Daoy (cell line): ENCODE measurements at places on chromosomes 3 and 15.

GRCh38 chr3:11755276-11755675 is 91.4 kb downstream of the TAMM41 start:
- no peak for DNase-seq

- no peak for DNase-seq
Measured at GRCh38 chr3:159146856-159147435, 345.1 kb downstream of the MFSD1 start.

DNA sequence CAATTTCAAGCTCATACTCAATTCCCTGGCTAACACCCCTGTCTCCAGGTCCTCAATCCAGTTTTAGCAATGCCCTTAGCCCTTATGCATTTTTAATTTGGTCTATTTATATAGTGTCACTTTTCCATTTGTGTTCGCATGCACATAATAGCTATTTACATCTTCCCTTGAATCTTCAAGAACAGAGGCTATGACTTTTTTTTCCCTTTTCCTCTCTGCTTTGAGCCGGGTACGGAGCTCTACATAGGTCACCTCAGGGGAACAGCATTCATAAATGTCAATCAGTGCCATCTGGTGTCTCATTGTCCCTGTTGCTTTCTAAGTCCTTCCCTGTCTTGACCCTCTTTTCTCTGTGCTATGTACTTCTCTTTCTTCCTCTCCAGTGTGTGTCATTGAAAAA is 26.5 kb upstream of the ACTC1 start:
- no peak for DNase-seq

DNA sequence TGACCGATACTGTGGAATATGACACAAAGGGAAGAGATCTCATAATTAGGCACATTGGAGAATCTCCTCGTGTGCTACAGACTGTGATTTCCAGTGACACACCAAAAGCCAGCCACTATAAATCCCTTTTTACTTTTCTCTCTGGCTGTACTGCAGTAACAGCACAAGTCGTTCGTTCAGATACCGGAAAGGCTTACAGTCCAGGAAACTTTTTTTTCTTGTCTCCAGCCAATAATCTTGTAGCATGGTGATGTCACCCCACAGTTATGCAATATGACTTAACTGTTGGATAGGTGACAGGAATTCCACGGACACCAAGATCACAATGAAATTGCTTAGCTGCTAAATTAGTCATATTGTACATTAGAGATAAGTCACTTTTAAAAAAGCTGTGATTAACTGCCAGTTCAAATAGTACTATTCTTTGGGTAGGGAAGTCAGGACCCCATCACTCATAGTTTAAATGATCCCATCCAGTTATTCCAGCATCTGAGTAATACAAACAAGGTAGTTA is 36.3 kb upstream of the TSC22D2 start:
- peak; percentile 97 for DNase-seq

- no peak for DNase-seq
Measured at GRCh38 chr3:76245073-76245472, 459.7 kb upstream of the ZNF717 start.

DNA sequence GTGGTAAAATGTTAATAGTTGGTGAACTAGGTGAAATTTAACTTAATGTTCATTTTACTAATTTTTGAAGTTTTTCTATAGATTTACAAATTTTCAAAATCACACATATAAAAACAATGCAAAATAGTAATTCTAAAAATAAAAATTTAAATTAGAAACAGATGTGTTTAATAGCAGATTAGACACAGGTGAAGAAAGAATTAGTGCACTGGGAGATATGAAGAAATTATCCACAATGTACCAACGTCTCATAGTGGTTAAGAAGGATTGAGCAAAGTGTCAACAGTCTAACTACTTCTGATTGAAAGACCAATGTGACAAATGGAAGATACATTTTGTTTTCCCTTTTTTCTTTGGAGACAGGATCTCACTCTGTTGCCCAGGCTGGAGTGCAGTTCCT is 26.5 kb downstream of the SPG11 start:
- DNase-seq, result no peak

DNA sequence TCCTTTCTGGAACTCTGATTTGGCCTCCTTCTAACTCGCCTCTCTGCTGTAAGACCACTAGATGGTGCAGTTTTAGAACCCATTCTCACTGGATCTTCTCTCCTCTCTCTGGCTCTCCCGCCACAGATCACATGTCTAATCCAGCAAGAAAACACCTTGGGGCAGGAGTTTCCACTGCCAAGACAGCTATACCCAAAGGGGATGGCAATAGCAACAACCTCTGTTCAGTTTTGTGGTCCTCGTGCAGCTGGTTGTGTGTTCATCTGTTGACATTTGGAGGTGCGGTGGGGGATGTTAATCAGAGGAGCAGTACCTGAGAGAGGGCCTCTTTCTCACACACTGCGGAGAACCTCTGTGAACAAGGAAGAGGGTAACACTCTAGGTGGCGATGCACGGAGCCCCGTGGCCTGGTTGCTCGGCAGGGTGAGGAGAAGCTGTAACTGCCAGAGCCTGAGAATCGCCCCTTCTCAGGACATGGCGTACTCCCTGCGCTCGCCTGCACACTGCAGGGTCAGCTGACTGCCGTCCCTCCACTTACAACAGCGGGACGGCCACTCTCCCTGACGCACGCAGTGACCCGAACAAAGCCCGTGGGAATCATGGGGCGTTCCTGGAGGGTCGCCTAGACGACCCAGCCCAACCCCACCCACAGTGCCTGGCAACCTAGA is at the start of gene TEX55:
TSS of gene TEX55 (plus strand) at position 666 of the 668 bp plus-strand sequence. CDS start 25 bp downstream, outside the sequence.
- DNase-seq, result peak; percentile 52

- peak; percentile 7 for DNase-seq
Measured at GRCh38 chr3:163315786-163316185, 1762.5 kb downstream of the SI start.

- DNase-seq, result no peak
Measured at GRCh38 chr3:4071481-4072184, 231.5 kb upstream of the SETMAR start.

GRCh38 chr3:96071097-96071496 is 743.3 kb upstream of the EPHA6 start:
- no peak for DNase-seq

DNA sequence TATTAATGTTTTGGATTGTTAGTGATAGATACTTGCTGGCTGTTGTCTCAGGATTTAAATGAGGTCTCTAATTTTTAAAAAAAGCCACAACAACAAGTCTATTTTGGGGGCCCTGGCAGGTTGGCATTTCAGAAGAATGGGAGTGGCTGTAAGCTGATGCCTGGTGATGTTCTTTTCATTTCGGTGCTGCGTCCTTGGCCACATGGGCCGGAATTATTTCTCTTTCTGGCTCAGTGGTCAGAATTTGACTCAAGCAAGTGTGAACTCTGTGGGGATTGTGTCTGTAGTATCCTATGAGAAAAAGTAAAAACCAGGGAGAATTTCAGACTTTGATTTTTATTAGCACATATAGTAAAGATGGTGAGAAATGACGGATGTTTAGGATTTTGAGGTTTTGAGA is 203.0 kb downstream of the AKAP13 start:
- no peak for DNase-seq

DNA sequence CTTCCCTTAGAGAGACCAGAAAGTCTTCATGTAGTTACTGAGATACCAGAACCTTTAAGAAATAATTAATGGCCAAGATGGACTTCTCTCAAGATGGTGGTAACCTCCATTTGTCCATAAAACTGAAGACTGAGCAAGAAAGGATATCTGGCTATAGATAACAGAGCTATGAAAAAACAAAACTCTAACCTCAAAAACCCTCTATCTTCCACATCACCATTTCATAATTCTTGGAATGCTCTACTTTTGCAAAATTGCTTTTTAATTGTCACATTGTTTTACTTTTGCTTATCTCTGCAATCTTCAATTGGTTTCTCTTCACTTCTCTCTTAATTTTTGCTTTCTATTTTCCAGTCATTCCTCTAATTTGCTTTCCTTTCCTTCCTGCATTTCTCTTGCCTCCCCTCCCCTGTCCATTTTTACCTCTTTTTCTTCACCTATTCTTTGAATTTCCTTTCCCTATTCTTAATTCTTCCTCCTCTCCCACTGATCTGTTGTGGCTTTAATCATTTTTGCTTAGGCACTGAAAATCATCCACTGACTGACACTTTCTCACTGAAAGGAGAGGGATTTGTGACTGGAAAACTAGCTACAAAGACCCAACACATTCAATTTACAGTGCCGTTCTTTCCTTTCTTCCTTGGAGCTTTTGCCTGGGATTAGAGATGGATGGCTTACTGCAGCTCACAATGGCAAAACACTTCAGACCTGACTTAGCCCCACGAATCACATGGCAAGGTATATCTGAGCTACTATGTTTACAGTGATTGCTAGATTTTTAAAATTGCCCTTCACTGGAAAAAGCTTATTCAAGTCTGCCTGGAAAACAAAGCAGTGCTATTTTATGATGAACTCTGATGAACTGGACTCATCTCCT is 242.8 kb downstream of the CHST2 start:
- DNase-seq, result no peak

- DNase-seq, result no peak
Measured at GRCh38 chr15:45747426-45747825, 112.6 kb downstream of the SQOR start.

- DNase-seq, result peak; percentile 73
Measured at GRCh38 chr15:62482785-62483429, 317.8 kb upstream of the C2CD4B start.

DNA sequence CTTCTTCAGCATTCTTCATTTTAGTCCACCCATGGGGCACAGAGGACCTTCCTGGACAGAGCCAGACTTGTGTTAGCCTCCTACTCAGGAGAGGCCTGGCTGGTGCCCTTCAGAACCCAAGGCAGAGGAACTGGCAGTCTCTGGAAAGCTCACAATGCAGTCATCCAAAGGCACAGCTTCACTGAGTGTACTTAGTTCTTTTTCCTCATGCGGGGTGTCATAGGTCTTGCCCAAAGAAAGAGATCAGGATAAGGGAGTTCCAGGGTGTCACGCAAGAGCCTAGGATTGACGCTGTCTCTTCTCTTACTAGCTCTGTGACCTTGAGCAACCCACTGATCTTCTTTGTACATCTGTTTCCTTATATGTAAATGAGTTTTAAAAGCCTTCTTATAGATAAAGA is 58.7 kb downstream of the CD200 start:
- DNase-seq, result no peak

DNA sequence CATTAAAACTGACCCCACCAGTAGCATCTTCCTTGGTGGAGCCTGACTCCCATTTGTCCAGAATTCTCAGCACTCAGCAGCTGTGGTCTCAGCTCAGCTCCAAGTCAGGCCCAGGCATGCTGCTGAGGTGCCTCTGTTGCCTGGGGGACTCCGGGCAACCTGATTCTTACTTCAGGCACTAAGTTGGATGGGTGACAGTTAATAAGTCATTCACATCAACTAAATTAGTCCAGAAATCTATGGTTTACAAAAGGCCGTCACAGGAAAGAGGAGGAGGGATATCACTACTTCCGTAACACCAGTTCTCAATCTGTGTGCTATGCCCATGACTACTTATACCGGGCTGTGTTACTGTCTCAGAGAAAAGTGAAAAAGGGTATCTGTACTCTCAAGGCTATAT is 310.2 kb downstream of the SATB1 start:
- DNase-seq, result no peak

- DNase-seq, result no peak
Measured at GRCh38 chr3:149726716-149727407, 25.4 kb downstream of the COMMD2 start.

- DNase-seq, result no peak
Measured at GRCh38 chr3:190265126-190265525, 57.1 kb downstream of the CLDN1 start.

DNA sequence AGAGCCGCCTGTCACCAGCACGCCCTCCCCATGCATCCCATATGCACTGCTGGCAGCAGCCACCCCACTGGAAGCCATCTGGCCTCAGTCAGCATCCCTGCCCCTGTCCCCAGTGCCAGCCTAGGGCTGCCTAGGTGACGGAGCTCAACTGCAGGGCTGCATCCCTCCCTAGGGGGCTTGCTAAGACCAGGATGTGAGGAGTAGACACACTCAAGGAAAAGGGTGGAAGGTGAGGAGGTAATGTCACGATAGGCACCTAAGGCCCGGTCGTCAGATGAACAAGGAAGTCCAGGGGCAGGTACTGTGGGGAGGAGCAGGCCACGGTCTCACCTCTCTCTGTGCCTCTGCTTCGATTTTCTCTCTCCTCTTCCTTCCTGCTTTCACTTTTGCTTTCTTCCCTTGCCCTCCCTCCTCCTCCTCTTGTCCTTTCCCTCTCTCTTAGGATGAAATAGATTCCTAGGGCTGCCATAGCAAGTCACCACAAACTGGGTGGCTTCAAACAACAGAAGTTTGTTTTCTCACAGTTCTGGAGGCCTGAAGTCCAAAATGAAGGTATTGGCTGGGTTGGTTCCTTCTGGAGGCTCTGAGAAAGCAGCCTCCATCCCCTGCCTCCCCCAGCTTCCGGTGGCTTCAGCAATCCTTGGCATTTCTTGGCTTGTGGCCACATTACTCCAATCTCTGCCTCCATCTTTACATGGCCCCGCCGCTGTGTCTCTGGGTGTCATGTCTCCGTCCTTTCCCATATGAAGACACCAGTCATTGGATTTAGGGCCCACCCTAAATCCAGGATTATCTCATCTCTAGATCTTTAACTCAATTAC is 298.3 kb downstream of the SHQ1 start:
- DNase-seq, result peak; percentile 18

GRCh38 chr3:150255413-150255812 is 152.7 kb upstream of the TSC22D2 start:
- no peak for DNase-seq

DNA sequence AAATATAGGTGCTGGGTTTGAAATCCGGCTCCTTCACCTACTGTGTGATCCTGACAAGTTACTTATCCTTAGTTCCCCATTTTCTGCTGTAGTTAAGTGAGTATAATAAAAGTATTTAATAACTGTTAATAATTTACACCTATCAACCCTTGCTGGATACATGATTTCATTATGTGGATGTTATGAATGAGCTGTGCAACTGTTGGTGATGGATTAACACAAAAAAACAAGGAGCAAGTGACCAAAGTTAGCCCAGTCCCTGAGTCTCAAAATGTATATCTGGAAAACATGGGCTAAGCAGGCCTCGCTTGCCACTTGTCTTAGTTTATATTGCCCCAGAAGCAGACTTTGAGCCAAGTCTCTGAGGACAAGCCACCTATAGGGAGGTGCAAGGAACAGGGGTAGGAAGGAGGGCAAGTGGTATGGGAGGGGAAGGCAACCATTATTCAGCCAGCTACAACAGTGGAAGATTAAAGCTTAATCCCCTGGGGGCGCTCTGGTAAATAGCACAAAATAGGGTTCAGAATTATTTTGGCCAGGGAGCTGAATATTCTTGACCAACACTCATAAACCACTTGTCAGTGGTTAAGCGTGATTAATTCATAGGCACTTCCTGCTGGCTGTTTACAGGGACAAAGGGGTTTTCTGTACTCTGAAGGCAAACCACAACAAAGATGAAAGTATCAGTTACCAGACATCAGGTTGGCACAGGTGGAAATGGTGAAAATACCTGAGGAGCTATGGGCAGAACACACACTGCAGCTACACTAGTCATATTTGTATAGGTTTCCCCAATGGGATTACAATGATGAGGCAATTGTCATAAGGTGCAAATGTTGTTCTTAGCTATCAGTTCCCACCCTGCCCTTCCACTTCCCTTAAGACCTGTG is 76.2 kb downstream of the TRIM42 start:
- DNase-seq, result no peak

GRCh38 chr3:17852217-17852616 is 109.8 kb upstream of the TBC1D5 start:
- DNase-seq, result no peak
